ENCODE measurements at places on chromosomes 6 and 20. TPM values are rescaled to one million over a fixed set of nuclear protein-coding genes. Genes with fewer than 3 reads are reported as not detected.

- no peak for DNase-seq
Measured at GRCh38 chr6:130070326-130070725, 51.9 kb downstream of the L3MBTL3 start.

- DNase-seq: no peak
Measured at GRCh38 chr6:140138311-140139010, 764.0 kb upstream of the CITED2 start.

The CPNE5 gene
- 3.0 TPM for total RNA-seq

The KCNK5 gene
- 15.8 TPM for total RNA-seq

DNA sequence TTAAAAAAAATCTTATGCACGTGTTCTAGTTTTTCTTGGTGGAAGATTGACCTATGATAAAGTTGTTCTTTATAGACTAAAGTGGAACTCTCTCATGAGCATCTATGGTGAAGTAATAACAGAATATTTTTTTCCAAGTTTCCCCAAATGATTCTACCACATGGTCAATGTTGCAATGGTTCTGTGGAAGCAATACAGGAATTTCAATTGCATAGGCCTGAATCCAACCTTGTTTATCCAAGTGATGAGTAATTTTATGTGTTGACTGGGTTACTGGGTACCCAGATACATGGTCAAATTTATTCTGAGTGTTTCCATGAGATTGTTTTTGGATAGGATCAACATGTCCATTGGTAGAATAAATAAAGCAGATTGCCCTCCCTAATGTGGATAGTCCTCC lies 581.5 kb downstream of the MMUT start:
- DNase-seq: no peak

Data from activated naive CD4-positive, alpha-beta T cell treated with anti-CD3 and anti-CD28 coated beads, Interleukin-2, amount 50 U/mL, for 72 hours (primary cell).